ENCODE measurements at places on chromosomes 4 and X.

DNA sequence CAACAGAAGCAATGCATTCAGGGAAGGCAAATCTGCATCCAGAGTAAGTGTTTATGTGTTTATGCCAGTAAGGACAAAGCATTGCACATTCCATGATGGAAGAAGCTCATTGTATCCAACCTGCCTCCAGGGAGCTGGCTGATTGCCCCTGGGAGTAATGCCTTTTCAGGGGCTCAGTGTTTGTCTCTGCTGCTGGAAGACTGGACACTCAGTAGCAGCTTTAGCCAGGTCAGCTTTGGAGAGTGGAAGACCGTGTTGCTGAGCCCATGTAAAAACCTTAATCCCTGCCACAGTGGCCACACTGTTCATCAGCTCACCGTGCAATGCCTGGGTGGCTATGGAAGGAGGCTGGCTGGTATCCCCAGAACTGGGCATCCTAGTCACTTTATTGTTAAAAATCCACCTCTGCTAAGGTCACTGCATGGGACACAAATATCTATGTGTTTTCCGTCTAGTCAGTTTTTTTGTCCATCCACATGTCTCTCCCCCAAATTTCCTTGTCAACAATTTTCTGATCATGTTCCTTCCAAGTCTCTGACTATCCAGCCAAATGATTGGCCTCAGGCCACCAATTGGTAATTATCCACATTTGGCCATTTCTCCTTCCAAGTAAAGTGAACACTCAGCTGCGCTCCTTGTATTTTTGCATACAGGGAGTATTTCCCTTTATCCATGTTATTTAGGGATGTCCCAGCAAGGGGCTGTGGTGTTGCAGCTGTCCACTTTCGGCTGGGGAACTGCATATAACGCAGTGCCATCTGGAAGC is 2044.5 kb upstream of the AGA start:
- no peak for DNase-seq

DNA sequence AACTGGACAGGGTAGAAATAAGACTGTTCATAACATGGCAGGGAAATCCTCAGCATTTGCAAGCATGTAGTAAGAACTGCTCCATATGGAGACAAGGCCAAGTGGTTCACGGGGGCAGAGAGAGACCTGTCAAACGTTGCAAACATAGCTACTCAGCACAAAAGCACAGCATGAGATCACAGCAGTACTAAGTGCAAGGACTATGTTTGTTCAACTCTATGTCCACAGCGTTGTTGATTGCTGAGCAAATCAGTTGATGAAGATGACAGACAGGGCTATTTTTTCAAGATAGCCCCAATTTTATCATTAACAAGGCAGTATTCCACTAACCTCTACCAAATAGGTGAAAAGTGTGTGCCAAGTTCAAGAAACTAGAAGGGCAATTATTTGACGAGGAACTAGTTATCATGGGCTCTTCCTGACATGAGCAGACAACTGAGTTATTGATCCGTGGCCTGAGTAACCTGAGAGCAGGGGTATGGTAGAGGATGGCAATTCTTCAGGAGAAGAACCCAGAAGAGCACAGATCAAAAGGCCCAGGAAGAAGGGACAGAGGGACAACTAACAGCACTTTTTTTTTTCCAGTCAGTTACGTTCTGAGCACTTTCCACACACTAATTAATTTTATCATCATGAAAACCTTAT is 57.4 kb downstream of the SPOCK3 start:
- DNase-seq: no peak

GRCh38 chr4:83558059-83558653 is 22.2 kb downstream of the GPAT3 start:
- DNase-seq: no peak

GRCh38 chr4:2688697-2689096 is 67.4 kb downstream of the TNIP2 start:
- DNase-seq: no peak

- no peak for DNase-seq
Observed at GRCh38 chr4:105191621-105192210, 45.0 kb downstream of the TET2 start.

DNA sequence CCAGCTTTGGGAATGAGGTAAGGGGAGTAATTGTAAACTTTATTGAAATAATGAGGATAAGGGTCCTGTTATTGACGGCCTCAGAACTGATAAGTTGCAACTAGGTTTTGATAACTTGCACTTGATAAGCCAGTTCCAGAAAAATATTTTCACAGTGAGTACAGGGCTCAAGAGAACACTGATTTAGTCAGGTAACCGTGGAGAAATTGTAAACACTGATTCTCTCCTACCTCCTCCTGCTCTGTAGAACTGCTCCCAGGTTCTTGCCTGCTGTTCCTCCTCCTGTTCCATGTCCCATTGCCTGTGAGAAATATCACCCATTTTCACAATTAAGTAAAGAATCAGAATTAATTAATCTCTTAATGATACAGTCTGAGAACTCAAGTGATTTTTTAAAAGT is 55.0 kb upstream of the CXXC4 start:
- no peak for DNase-seq

GRCh38 chr4:14961292-14961691 is 41.0 kb upstream of the CPEB2 start:
- no peak for DNase-seq

DNA sequence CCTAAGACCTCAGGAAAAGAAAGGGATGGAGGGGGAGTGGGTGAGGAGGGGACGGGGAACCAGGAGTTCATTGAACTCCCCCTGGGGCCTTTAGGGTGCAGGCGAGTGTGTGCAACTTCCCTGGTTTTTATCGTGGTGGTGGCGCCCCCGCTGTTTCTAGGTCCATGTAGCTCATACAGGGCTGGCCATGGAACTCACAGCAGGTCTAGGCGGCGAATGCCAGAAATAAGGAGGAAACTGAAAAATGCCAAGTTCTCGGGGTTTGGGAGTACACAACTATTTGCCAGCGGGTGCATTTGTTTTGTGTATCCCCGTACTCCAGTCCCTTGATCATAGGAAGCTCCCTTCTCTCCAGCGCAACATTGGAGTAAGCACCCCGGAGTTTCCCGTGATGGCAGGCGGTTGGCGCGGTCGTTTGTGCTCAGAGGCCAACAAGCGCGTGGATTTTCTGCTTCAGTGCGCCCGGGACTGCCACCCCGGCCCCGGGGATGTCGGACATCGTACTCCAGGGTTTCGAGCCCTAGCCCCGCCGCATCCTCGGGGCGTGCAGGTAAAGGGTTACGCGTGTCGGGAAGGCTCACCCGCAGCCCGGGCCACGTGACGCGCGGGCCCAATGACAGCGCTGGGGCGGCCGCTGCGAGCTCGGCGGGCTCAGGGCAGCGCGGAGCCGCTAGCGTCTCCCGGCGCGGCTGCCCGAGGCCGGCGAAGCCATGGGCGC is 208.9 kb downstream of the NWD2 start:
- peak; percentile 37 for DNase-seq

DNA sequence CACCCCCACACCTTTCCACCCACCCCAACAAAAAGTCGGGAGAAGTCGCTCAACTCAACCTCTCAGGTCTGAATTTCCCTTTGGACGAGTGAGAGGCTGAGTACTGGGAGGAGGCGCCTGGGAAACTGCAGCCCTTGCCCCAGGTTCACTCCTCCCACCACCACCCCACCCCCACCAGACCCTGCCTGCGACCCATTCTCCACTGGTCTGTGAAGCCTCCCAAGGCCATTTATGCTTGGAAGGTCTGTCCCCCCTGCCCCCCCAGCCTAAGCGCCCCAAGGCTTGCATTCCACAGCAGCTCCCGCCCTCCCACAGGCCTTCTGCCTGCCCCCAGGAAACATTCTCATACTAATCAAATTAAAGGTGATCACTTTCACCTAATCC is 27.2 kb downstream of the ELF4 start:
- DNase-seq: no peak

DNA sequence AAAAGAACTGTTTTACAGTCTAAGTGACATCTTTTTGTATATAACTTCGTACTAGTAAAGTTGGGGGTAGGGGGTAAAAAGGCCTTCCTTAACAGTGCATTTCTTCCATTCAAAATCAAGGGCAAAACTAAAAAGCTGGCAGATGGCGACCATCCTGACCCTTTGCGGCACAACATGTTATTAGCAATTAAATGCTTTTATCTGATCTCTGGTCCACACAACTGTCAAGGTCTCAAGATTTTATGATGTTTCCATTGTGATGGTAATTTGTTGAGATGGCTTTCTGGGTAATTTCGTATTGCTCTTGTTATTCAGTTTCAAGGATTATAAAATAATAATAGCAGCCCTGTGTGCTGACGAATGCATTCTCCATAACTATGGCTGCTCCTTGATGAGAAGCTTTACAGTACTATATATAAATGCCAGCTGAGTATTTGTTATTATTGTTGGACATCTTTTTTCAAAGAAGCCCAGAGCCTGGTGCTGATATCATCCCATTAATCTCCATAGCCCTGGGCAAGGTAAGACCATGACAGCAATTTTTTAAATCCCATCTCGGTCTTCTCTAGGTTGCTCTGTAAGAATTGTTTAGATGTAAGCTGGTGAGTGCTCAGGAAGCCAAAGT is 89.5 kb downstream of the CBR4 start:
- no peak for DNase-seq

DNA sequence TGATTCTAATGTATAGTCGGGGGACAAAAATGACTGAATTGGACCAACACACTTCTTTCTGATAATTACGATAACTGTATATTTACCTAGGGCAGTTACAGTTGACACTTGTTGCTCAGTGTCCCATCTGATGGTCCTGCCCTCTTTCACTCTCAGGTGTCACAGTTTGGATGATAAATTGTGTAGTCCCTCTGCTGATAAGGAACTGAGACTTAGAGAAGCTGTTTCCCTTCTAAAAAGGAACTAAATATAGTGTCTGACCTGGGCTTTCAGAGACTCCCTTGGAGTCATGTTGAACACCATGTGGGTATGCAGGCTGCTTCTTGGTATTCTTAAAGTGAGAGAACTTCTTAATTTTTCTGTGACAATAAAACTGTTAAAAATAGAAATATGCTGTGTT is 23.7 kb upstream of the PNPLA4 start:
- DNase-seq: no peak

DNA sequence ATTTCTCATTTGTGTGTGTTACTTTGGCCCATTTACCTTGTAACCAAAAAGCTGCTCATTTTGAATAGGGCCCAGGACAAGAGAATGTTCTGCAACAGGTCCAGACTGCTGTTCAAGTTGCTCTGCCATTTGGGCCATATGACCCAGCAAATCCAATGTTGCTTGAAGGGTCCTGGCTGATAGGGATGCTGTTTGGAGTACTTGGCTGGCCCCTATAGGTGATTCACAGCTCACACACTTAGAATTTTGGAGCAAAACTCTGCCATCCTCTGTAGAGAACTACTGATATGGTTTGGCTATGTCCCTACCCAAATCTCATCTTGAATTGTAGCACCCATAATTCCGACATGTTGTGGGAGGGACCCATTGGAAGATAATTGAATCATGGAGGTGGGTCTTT is 131.5 kb downstream of the AASDH start:
- no peak for DNase-seq

GRCh38 chrX:37830371-37830770 is 17.0 kb downstream of the DYNLT3 start:
- no peak for DNase-seq

DNA sequence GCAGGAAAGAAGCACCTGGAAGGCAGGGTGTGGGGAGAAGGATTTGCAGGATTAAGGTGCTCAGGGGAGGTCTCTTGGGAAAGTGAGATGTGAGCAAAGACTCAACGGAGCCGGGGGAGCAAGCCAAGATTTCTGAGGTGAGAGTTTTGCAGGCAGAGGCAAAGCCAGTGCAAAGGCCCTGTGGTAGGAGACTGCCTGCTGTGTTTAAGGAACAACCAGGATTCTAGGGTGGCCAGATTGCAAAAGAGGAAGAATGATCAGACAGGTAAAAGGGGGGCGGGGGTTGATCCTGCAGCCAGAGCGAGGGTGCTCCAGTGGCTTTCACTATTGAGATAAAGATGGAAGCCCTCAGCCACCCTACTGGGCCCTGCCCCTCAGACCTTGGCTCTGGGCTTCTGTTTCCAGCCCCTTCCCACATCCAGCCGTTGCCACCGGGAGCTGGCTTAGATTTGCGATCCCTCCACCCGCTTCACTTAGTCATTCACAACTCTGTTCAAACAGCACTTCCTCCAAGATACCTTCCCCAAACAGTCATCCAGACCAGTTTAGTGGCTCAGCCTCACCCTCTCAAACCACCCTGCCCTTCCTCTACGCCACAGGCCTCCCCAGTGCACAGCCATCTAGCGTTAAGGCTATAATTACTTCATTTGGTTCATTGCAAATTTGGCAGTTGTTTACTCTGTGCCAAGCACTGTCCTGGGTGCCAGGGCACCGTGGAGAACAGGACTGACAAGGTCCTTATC is 23.3 kb upstream of the BCOR start:
- no peak for DNase-seq

DNA sequence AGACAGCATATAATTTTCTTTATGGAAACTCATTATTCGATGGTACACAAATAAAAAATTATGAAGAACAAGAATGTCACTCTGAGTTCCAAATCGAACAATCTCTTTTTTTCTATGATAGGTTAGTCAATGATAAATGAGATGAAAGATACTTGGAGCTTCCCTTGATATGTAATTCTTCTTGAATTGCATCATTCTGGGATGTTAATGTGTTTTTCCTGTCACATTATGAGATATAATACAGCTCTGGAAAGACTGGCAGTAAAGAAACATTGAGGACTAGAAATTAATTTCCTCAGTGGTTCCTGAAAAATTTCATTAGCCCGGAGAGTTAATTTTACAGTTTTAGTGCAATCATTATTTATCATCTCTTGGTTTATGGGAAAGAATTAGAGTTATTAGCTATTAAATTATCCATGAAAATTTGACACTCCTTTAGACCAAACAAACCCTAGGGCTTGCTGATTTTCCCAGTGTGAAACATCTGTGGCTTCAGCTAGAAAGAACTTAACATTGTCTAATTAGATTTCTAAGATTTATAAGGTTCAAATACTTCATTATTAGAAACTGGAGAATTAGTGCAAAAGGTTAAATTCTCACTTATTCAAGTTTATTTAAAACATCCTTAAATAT is 1546.6 kb upstream of the TENM3 start:
- DNase-seq: no peak

DNA sequence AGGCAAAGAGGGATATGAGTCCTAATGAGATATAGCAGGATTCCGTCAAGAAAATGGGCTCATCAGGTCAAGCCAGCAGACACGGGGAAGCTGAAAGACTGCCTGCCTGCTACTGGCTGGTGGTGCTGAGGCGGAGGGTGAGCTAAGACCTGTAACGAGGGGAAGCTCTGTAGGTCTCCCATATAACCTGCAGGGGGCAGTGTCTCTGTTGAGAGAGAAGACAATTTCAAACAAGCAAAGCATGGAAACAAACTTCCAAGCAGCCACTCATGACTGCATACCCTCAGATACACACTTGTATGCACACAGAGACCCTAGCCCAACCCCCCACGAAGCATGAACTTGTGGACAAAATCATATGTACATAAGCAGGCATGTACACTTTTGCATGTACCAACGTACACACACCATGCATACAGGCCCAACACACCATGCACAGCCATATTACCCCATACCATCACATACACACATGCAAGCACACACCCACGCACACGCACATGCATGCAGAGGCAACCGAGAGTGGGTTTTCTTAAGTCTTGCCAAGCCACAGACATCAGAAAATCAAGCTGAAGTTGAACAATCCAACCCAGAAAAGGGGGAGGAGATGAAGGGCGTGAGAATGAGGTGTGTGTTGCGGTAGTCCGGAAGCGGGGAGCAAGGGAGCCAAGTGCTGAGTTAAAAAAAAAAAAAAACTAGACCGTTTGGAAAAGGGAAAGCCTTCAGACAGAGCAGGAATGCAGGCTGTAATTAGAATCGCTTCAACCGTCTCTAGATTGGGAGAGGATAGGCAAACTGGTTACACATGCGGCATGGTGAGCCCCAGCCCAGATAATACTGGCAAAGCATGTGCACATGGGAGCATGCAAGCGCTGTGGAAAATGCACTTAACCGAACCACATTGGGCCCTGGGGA is 71.0 kb downstream of the PJA1 start:
- peak; percentile 8 for DNase-seq

All from stimulated activated CD4-positive, alpha-beta T cell treated with anti-CD3 and anti-CD28 coated beads, Interleukin-1b, Interleukin-23, amount 100 ng/mL, for 24 hours (primary cell).